ENCODE measurements at places on chromosomes 1 and 21.

DNA sequence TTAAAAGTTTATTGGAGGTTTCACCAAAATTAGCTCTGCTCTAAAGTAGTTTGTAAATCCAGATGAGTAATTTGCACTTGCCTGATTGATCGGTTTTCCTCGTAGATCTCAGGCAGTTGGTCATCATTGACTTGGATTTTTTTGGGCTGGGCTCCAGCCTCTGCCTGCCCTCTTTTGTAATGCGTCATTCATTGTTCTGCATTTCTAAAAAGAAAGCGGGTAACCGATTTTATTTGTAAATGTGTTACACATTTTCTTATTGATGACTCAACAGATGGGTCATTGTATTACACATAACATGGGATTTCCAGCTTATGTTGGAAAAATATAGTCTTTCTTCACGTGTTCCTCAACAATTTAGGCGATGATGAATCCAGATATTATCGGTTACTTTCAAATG, 5.5 kb downstream of the ETS2 start:
- DNase-seq = peak; percentile 86

DNA sequence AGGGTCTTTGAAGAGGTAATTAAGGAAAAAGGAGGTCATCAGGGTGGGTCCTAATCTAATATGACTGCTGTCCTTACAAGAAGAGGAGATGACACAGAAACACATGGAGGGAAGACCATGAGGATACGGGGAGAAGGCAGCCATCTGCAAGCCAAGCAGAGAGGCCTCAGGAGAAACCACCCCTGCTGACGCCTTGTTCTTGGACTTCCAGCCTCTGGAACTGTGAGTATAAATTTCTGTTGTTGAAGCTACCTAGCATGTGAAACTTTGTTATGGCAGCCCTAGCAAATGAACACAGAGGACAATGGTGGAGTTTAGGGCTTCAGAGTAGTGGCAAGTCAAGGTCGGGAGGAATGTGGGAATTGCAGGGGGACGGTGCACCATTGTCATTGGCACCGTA, 36.7 kb upstream of the FAM89A start:
- DNase-seq = no peak

GRCh38 chr1:41414296-41414695, 53.1 kb downstream of the FOXO6 start:
- no peak for DNase-seq

- DNase-seq = no peak
Measured at GRCh38 chr1:158426137-158426536, at the start of gene OR10K2. OR10K2 (minus strand) TSS chr1:158426237; CDS start chr1:158420866, 5,371 bp downstream.

- no peak for DNase-seq
Measured at GRCh38 chr21:40681164-40681859, 165.6 kb downstream of the DSCAM start.

GRCh38 chr1:224343679-224344078, 13.0 kb upstream of the CNIH4 start:
- DNase-seq = no peak

GRCh38 chr1:42163114-42163513, 1.4 kb downstream of the GUCA2A start:
- no peak for DNase-seq

- no peak for DNase-seq
Measured at GRCh38 chr1:155004352-155005075, 1.9 kb downstream of the ZBTB7B start.

DNA sequence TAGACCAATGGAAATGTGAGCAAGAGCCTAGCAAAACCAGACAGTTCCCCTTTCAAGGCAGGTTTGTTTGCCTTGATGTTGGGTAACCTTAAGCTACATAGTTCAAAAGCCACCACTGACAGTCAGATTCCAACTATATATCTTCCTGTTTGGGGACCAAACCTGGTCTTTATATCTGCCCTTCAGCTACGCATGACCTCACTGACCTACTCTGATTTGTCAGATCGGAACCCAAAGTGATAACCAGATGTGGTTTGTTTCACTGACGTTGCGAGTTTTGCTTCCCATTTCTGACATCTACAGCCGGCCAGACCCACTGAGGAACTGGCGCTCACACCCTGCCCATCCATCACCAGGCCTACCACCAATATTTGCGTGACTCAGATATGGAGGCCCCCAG, 361.1 kb upstream of the CHRM3 start:
- no peak for DNase-seq

GRCh38 chr1:22484706-22485345, 33.2 kb downstream of the ZBTB40 start:
- DNase-seq = no peak

GRCh38 chr1:94872771-94873495, 52.8 kb downstream of the SLC44A3 start:
- DNase-seq = no peak

- DNase-seq = no peak
Measured at GRCh38 chr21:38401191-38401926, 96.9 kb downstream of the ERG start.

DNA sequence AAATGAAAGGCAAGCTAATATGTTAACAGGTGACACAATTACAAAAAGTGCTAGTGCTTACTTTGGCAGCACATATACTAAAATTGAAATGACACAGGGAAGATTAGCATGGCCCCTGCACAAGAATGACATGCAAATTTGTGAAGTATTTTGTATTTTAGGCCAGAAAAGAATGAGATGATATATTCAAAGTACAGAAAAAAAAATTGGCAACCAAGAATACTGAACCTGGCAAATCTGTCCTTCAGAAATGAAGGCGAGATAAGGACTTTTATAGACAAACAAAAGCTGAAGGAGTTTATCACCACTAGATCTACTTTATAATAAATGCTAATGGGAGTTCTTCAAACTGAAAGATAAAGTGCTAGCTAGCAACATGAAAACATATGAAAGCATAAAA, 350.0 kb upstream of the POU3F1 start:
- DNase-seq = no peak

DNA sequence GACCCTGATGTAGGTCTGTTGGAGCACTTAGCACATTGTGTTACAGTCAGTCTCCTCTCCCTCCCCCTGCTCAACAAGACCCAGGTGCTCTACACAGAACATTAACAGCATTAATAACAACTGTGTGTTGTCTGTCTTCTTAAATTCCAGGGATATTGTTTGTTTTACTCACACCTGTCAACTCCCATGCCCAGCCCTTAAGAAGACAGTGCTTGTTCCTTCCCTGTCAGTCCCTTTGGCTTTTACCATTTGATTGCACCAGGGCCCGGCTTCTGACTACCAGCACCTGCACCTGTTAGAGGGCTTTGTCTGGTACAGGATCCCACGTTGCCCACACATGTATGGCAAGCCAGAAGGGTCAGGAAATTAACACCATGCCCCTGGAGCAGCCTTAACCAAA, 11.7 kb downstream of the RIMKLA start:
- no peak for DNase-seq

DNA sequence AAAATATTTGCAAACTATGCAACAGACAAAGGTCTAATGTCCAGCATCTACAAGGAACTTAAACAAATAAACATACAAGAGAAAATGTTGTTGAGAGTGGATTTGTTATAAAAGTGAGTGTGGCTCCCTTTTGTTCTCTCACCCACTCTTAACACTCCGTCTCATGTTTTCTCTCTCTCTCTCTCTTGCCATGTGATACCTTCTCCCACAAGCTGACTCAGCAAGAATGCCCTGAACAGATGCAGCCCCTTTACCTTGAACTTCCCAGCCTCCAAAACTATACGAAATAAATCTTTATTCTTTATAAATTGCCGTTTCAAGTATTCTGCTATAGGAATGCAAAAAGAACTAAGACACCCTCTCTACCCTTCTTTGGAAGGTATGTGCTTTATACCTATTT, 234.1 kb downstream of the ADGRL2 start:
- DNase-seq = no peak

DNA sequence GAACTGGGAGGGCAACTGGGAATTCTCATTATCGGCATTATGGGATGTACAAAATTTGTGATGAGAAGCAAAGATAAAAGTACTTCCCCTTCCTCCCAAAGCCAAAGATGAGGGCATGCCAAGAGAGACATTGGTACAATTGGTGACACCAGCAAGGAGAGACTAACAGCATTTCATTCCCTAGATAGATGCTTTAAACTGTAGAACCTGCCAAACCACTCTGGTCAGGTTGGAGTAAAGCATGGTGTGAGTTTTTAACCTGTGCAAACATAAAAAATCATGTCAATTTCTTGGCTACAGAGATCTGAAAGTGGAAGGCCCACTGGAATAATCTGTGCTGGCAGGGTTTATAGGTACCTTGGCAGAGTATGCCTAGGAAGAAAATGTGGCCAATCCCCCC, 19.4 kb downstream of the CTXND2 start:
- no peak for DNase-seq

- DNase-seq = no peak
Measured at GRCh38 chr1:75727571-75727970, 3.1 kb downstream of the ACADM start.

All from AG09309 (cell line).